Activated T-cell treated with anti-CD3 and anti-CD28 coated beads, Interleukin-2, amount 50 U/mL, for 72 hours (primary cell): ENCODE measurements at places on chromosomes 2 and 18. TPM values are rescaled to one million over a fixed set of nuclear protein-coding genes. Genes with fewer than 3 reads are reported as not detected.

SPC25 gene
- 23.7 TPM for total RNA-seq

DNA sequence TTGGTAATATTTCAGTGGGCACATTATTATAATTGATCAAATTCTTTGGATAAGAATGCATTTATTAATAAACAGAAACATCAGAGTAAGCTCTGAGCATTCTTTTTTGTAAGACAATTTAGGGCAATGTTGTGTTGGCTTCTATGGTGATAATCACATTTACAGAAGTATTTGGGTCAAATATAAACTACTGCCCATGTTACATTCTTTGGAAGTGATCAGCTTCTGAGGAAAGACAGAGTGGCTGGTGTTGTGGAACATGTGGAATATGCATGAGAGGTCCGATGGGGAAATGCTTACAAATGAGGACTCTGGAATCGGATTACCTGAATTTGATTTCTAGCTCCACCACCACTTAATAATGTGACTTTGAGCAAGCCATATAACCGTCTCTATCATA is 19.4 kb downstream of the SERPINB13 start:
- H3K27me3 ChIP-seq, result peaks cover 7% of the 10 kb centered on the region
- DNase-seq, result no peak
- H3K36me3 ChIP-seq, result no peaks in the 10 kb centered on the region
- H3K4me1 ChIP-seq, result peaks cover 6% of the 10 kb centered on the region
- H3K4me3 ChIP-seq, result no peak overlapping the region
- no peak overlapping the region for H3K27ac ChIP-seq

- H3K27me3 ChIP-seq, result no peaks in the 10 kb centered on the region
- peaks cover 10% of the 10 kb centered on the region for H3K4me1 ChIP-seq
- H3K27ac ChIP-seq, result peak overlapping the region; percentile 54
- no peak overlapping the region for H3K4me3 ChIP-seq
These were observed 8.6 kb downstream of the KANSL1L start for GRCh38 chr2:210162466-210163124.

DNA sequence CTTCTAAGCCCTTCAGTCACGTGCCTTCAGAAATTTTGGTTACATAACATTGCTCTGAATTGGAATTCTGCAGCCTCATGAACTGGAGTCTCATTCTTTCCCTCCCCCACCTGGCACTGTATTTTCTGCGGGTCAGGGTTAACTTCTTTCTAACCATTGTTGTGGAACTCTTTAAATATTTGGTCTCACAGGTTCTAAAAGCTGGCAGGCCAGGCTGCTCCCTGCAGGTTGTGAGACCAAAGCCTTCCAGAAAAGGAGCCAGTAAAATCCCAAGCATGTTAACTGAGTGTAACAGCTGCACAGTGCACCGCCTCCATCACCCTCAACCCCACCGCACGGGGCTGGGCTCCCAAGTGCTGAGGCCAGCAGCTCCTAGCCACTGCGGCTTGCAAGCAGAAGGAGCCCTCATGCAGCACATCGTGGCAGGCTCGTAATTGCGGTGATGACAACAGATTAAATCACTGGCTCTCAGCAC is 174.1 kb upstream of the ALPP start:
- no peaks in the 10 kb centered on the region for H3K27me3 ChIP-seq
- peaks cover 9% of the 10 kb centered on the region for H3K4me1 ChIP-seq
- H3K27ac ChIP-seq, result no peak overlapping the region
- DNase-seq, result no peak
- H3K36me3 ChIP-seq, result peaks cover 2% of the 10 kb centered on the region
- no peak overlapping the region for H3K4me3 ChIP-seq

- H3K4me1 ChIP-seq, result no peaks in the 10 kb centered on the region
- H3K36me3 ChIP-seq, result peaks cover 13% of the 10 kb centered on the region
- no peak overlapping the region for H3K27ac ChIP-seq
- no peak for DNase-seq
- H3K27me3 ChIP-seq, result no peaks in the 10 kb centered on the region
These were observed 505.0 kb upstream of the ID2 start for GRCh38 chr2:8176887-8177286.

DNA sequence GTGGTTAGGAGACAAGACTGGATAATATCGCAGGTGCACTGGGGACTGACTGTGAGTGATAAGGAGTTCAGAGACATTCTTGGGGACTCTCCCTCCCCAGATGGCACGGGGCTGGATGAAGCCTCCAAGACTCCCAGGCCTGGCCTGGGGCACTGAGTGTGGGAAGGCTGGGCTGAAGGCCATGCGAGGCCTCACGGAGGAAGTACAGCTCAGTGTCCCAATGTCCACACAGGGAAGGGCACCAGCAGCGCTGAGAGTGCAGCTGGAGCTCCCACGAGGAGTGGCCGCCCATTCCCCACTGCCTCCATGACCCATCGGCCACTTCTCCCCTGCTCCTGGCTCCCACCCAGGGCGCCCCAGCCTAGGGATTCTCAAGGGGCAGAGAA is 6.5 kb downstream of the MFSD2B start:
- no peak for DNase-seq
- no peak overlapping the region for H3K4me3 ChIP-seq
- H3K36me3 ChIP-seq, result no peaks in the 10 kb centered on the region
- peaks cover 15% of the 10 kb centered on the region for H3K27me3 ChIP-seq
- H3K27ac ChIP-seq, result no peak overlapping the region
- H3K4me1 ChIP-seq, result no peaks in the 10 kb centered on the region

- H3K36me3 ChIP-seq, result peaks cover 8% of the 10 kb centered on the region
- H3K27me3 ChIP-seq, result no peaks in the 10 kb centered on the region
- H3K27ac ChIP-seq, result peak overlapping the region; percentile 9
- H3K4me3 ChIP-seq, result peak overlapping the region; percentile 41
- peaks cover 59% of the 10 kb centered on the region for H3K4me1 ChIP-seq
These were observed 9.3 kb downstream of the SEC11C start for GRCh38 chr18:59149007-59149406.

GRCh38 chr2:200856806-200857205 is 7.7 kb downstream of the CLK1 start:
- H3K4me1 ChIP-seq, result peaks cover 50% of the 10 kb centered on the region
- no peak overlapping the region for H3K4me3 ChIP-seq
- H3K27ac ChIP-seq, result peak overlapping the region; percentile 91
- no peak for DNase-seq
- no peaks in the 10 kb centered on the region for H3K27me3 ChIP-seq

IL36RN gene
- not detected for total RNA-seq

DNA sequence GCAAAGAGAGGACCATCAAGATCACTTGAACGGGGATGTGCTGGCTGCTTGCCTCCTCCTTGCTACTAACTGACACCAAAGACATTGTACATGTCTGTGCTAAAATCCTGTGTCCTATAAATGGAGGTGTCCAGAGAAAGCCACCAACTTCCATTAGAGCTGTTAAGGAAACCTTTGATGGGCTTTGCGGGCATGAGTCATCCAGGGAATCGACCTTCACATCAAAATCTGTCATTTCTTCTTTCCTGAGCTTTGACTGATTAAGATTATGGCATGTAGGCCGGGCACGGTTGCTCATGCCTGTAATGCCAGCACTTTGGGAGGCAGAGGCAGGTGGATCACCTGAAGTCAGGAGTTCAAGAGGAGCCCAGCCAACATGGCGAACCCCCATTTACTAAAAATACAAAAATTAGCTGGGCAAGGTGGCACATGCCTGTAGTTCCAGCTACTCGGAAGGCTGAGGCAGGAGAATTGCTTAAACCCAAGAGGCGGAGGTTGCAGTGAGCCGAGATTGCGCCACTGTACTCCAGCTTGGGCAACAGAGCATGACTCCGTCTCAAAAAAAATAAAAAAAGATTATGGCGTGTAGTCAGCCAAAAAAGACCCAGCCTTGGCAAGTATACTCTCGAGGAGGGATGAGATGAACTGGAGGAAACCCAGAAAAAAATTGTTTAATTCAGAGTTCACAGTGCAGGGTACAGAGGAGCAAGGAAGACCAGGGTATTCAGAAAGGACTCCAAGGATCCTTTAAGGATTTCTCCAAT is 115.8 kb downstream of the CABLES1 start:
- no peak for DNase-seq
- no peaks in the 10 kb centered on the region for H3K36me3 ChIP-seq
- no peaks in the 10 kb centered on the region for H3K27me3 ChIP-seq
- H3K27ac ChIP-seq, result no peak overlapping the region
- H3K4me1 ChIP-seq, result no peaks in the 10 kb centered on the region

DNA sequence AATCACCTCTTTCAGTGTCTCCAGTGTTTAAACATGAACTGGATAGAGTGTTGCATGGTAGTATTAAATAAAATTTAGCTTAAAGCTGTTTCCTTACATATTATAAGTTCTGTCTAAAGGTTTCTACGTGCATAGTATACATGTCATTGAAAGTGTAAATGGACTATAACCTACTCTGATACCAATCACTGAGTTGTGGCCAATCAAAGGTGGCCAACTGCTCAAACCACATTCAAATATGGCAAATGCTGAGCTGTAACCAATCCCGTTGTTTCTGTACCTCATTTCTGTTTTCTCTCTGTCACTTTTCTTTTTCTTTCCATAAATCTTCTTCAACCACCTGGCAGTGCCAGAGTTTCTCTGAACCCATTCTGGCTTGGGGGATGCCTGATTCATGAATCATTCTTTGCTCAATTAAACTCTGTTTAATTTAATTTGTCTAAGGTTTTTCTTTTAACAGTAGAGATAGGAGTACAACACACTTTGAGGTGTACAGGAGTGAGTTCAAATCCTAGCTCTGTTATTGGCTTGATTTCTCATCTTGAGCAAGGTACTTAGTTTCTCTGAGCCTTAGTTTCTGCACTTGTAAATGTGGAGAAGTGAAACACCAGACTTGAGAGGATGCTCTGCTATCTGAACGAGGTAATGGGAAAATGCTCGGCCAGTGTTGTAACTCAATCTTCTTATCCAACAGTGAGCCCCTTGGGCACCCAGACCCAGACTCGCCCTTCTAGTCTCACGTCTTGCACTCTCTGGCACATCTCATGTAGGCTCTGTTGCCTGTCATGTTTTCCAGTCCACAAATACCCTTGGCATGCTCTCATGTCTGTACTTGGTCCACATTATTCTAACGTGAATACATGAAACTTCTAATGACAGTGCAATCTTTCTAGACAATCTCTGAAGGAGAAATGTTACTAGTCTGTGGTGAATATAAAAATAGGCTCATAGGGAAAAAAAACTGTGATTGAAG is 228.0 kb downstream of the PIK3C3 start:
- no peak for DNase-seq
- H3K27ac ChIP-seq, result no peak overlapping the region
- no peak overlapping the region for H3K4me3 ChIP-seq
- no peaks in the 10 kb centered on the region for H3K4me1 ChIP-seq
- no peaks in the 10 kb centered on the region for H3K27me3 ChIP-seq

DNA sequence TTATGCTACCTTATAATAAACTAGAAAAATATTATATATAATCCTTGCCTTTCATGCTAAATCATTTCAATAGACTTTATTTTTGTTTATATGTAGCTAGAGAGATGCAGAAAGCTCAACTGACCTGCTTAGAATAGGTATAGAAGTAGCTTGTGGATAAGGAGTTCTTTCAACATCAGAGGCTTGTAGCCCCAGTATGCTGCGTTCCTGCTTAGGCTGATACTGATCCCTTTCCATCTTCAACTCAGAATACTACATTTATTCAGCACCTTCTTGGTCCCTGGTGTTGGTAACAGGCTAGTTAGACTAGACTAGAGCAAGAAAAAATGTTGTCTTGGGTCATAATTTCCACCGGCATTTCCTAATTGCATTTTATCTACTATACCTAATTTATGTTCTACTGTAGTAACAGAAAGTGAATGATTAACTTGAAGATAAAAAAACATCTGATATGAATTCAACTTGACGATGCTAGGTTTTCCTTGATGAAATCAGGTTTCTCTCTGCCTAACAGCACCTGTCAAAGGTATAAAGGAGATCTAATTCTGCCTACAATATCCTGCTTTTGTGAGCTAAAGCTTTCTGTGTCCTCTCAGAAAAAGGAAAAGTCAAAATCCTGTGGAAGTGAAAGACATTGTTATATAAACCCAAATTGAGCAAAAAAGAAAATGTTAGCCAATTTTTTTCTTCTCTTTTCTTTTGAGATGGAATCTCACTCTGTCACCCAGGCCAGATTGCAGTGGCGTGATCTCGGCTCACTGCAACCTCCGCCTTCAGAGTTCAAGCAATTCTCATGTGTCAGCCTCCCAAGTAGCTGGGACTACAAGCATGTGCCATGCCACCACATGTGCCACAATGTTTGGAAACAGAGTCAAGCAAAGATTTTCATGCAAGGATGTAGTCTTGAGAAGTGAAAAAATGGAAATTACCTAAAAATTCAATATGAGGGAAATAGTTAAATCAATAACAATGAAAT is 5.8 kb downstream of the PECR start:
- no peaks in the 10 kb centered on the region for H3K27me3 ChIP-seq
- no peak overlapping the region for H3K4me3 ChIP-seq
- no peaks in the 10 kb centered on the region for H3K36me3 ChIP-seq
- peaks cover 38% of the 10 kb centered on the region for H3K4me1 ChIP-seq
- H3K27ac ChIP-seq, result no peak overlapping the region

DNA sequence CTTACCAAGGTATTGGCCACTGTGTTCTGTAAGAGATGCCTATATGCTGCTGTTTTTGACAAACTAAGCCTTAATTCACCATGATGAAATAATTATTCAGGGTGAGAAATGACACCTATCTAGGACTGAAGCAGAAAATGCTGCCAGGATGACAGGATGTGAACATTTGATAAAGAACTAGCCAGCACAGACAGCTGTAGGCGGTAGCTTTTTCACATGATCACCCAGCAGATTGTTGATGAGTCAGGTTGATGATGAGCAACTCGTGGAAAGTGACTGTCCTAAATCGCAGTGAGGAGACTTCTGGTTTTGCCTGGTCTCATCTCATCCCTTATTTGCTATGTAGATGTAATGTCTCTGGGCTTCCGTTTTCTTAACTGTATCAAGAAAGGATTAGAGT is 144.1 kb downstream of the PRPF40A start:
- H3K27me3 ChIP-seq, result no peaks in the 10 kb centered on the region
- no peak overlapping the region for H3K4me3 ChIP-seq
- peak; percentile 65 for DNase-seq
- H3K27ac ChIP-seq, result no peak overlapping the region
- peaks cover 7% of the 10 kb centered on the region for H3K4me1 ChIP-seq

GALR1 gene
- total RNA-seq, result not detected

GRCh38 chr2:184581391-184581790 is 16.9 kb upstream of the ZNF804A start:
- H3K4me3 ChIP-seq, result no peak overlapping the region
- no peak overlapping the region for H3K27ac ChIP-seq
- H3K4me1 ChIP-seq, result no peaks in the 10 kb centered on the region
- no peaks in the 10 kb centered on the region for H3K27me3 ChIP-seq
- DNase-seq, result no peak

- no peaks in the 10 kb centered on the region for H3K36me3 ChIP-seq
- no peak overlapping the region for H3K27ac ChIP-seq
- no peak overlapping the region for H3K4me3 ChIP-seq
- no peak for DNase-seq
These were observed 108.3 kb downstream of the CELF4 start for GRCh38 chr18:37457341-37457740.

UGT1A5 gene
- not detected for total RNA-seq

- H3K27me3 ChIP-seq, result no peaks in the 10 kb centered on the region
- H3K36me3 ChIP-seq, result peaks cover 22% of the 10 kb centered on the region
- H3K4me1 ChIP-seq, result peaks cover 74% of the 10 kb centered on the region
- H3K4me3 ChIP-seq, result peak overlapping the region; percentile 81
- peak; percentile 92 for DNase-seq
- H3K27ac ChIP-seq, result peak overlapping the region; percentile 91
These were observed 64.9 kb downstream of the DNMT3A start for GRCh38 chr2:25276569-25277465.
